Osteocyte (in vitro differentiated cells): ENCODE measurements at places on chromosomes 1 and 21. TPM values are rescaled to one million over a fixed set of nuclear protein-coding genes. Genes with fewer than 3 reads are reported as not detected.

- peak; percentile 69 for DNase-seq
- H3K27me3 ChIP-seq: peaks cover 10% of the 10 kb centered on the region
- no peak overlapping the region for H3K4me3 ChIP-seq
- H3K4me1 ChIP-seq: no peaks in the 10 kb centered on the region
- no peaks in the 10 kb centered on the region for H3K36me3 ChIP-seq
Measured at GRCh38 chr21:44415073-44416025, 40.0 kb upstream of the LRRC3 start.

DNA sequence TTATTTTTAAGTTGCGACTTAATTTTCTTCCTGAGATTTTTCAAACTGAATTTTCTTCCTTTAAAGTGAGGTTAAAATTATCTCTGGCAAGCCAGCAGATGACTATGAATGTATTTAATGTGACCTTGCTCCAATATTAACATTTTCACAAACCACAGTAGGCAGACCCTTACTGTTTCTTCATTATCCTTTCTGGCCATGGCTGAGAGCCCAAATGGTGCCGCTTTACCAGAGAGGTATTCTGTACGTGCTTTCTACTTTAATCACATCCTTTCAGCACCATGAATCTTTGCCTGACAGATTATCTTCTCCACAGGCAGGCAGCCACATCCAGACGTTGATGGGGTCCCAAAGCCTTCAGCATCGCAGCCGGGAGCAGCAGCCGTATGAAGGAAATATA is 129.6 kb downstream of the LRRC40 start:
- peaks cover 18% of the 10 kb centered on the region for H3K4me1 ChIP-seq
- no peak overlapping the region for H3K27ac ChIP-seq
- H3K4me3 ChIP-seq: no peak overlapping the region
- H3K27me3 ChIP-seq: peaks cover 2% of the 10 kb centered on the region
- no peak for DNase-seq

- no peak for DNase-seq
- no peak overlapping the region for H3K4me3 ChIP-seq
- H3K36me3 ChIP-seq: no peaks in the 10 kb centered on the region
- no peak overlapping the region for H3K27ac ChIP-seq
Measured at GRCh38 chr1:168504064-168504837, 39.5 kb downstream of the XCL2 start.

DNA sequence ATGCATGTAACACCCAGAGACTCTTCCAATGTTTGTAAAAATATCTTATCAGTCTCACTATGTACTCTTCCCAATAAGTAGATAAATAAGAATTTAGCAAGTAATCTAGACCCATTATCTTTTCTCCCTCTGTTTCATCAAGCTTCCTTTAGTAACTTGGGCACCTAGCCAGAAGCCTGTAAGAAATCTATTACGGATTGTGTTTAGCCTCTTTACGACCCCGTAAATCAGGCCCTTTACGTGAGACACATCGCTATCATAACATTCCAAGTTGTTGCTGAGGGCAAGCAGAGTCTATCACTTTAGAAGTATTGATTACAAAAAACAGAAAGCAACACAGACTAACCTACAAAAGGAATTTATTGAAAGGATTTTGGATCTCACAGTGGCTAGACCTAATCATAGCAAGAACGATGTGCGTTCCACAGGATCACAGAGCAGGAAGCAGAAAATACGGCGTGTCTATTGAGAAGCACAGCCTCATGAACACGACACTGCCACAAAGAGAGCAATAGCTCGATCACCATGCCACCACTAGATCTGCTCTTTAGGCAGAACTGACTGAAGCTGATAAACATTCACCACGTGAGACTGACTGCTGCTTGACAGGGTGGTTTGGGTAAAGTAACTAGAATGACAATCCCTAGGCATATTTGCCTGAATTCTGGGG is 922.1 kb downstream of the AMY1C start:
- H3K4me1 ChIP-seq: no peaks in the 10 kb centered on the region
- H3K27me3 ChIP-seq: no peaks in the 10 kb centered on the region
- no peak for DNase-seq
- H3K4me3 ChIP-seq: no peak overlapping the region
- H3K27ac ChIP-seq: no peak overlapping the region

DNA sequence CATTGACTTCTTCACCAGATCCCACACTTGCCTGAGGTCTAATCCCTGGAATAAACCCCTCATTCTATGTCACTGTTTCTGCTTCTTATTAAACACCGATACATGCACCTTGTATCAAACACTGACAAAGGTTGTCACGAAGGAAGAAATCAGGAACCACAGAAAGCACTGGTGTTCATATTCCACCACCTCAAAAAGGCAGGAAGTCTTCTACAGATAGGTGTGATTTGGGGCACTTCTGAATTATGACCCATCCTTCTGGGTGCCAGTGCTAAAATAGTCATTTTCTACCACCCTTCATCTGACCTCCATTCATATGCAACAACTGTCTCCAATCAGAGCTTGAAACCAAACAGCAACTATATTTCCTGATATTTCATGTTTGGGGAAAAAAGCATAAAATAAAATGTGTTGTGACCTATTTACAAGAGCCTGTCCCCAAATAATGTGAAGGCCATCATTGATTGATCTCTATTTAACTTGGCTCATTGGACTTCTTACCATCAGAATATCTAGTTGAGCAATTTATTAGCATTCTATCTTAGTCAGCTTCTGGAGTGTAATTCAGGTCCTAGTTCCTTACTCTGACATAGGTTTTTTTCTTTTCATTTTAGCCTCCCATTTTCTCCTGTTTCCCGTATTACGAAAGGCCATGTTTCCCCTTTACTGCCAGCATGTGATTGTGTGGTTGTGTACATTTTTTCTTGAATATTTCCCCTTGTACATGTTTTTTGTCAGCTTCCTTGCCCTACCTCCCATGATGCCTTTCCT is 43.1 kb downstream of the DUSP10 start:
- H3K4me1 ChIP-seq: peaks cover 2% of the 10 kb centered on the region
- no peak for DNase-seq

DNA sequence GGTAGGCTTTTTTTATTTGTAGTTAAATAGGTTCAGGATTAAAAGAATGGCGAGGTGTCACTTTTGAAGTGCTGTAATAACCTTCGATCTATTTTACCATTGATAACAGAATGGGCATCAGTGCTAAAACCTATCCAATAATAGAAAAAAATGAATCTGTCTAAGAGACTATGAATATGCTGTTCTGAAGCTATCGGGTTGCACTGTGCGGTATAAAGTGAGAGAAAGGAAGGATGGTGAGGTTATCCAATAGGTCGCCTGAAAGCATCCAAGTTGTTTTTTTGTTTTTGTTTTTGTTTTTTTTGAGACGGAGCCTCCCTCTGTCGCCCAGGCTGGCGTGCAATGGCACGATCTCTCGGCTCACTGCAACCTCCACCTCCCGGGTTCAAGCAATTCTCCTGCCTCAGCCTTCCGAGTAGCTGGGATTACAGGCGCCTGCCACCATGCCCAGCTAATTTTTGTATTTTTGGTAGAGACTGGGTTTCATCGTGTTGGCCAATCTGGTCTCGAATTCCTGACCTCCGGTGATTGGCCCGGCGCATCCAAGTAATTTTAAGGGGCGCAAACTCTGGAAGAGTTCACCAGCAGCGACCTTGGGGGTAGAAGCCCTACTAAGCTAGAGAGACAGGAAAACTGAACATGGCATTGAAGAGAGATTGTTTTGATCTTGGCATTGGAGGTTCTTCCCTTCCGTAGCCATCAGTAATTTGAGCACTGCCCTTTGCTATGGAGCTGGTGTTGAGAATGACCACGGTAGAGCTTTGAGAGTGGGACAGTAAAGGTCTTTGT is 8.7 kb upstream of the MDM4 start:
- H3K4me1 ChIP-seq: peaks cover 25% of the 10 kb centered on the region
- H3K36me3 ChIP-seq: no peaks in the 10 kb centered on the region
- no peaks in the 10 kb centered on the region for H3K27me3 ChIP-seq
- peak overlapping the region; percentile 98 for H3K27ac ChIP-seq

DNA sequence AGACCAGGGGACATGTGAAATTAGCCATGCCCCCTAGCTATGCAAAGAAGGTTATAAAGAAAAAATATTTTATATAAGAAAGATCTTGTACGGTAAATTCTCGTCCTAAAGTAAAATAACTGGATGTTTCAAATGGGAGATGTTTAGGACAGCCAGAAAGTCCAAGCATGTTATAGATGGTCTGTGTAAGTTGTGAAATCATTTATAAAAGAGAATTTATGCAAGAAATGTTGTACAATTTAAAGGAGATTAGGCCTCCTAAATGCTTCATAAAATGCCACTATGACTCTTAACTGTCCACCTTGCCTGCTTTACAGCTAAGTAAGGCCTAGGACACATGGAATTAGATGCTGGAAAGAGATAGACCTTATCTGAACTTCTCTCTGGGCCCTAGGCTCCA is 118.1 kb upstream of the POGK start:
- H3K4me3 ChIP-seq: no peak overlapping the region
- DNase-seq: no peak

GRCh38 chr1:165539306-165539705 is 4.5 kb upstream of the LRRC52 start:
- no peak for DNase-seq
- no peak overlapping the region for H3K4me3 ChIP-seq
- H3K27ac ChIP-seq: no peak overlapping the region
- peaks cover 13% of the 10 kb centered on the region for H3K27me3 ChIP-seq

GRCh38 chr1:203519053-203519840 is 25.3 kb downstream of the OPTC start:
- no peak overlapping the region for H3K27ac ChIP-seq
- DNase-seq: no peak
- H3K4me3 ChIP-seq: no peak overlapping the region
- H3K27me3 ChIP-seq: no peaks in the 10 kb centered on the region

- peaks cover 63% of the 10 kb centered on the region for H3K4me1 ChIP-seq
- no peaks in the 10 kb centered on the region for H3K27me3 ChIP-seq
- no peak overlapping the region for H3K27ac ChIP-seq
- no peak overlapping the region for H3K4me3 ChIP-seq
Measured at GRCh38 chr21:35561116-35561515, 499.2 kb downstream of the SETD4 start.

- DNase-seq: no peak
- no peak overlapping the region for H3K4me3 ChIP-seq
- H3K27ac ChIP-seq: no peak overlapping the region
- peaks cover 5% of the 10 kb centered on the region for H3K4me1 ChIP-seq
Measured at GRCh38 chr1:207239874-207240273, 81.6 kb upstream of the CD55 start.

- peaks cover 4% of the 10 kb centered on the region for H3K27me3 ChIP-seq
- H3K36me3 ChIP-seq: peaks cover 2% of the 10 kb centered on the region
- H3K4me1 ChIP-seq: no peaks in the 10 kb centered on the region
- no peak for DNase-seq
Measured at GRCh38 chr1:92126088-92126487, 45.9 kb downstream of the BTBD8 start.

DNA sequence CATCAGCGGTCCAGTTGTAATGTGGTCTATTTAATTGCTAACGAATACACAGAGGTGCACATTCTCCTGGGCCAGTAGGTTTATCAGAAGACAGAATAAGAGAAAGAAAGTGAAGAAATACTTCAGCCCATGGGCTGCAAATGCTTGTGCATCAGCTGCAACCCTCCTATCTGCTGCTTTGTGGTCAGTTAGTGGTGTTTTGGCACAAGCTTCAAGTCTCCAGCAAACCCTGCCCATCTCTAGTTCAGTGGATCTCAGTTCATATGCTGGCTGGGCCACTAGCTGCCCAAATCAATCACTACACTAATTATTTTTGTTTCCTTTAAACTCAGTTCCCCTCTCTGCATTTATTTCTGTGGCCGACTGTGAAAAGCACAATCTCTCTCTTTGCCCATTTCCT is 124.2 kb downstream of the KCNJ6 start:
- no peak for DNase-seq
- no peaks in the 10 kb centered on the region for H3K27me3 ChIP-seq
- no peak overlapping the region for H3K4me3 ChIP-seq

- peaks cover 13% of the 10 kb centered on the region for H3K4me1 ChIP-seq
- H3K36me3 ChIP-seq: peaks cover 6% of the 10 kb centered on the region
- no peak for DNase-seq
- H3K4me3 ChIP-seq: peak overlapping the region; percentile 83
Measured at GRCh38 chr1:150516616-150517015, 1.1 kb downstream of the FALEC start.

DNA sequence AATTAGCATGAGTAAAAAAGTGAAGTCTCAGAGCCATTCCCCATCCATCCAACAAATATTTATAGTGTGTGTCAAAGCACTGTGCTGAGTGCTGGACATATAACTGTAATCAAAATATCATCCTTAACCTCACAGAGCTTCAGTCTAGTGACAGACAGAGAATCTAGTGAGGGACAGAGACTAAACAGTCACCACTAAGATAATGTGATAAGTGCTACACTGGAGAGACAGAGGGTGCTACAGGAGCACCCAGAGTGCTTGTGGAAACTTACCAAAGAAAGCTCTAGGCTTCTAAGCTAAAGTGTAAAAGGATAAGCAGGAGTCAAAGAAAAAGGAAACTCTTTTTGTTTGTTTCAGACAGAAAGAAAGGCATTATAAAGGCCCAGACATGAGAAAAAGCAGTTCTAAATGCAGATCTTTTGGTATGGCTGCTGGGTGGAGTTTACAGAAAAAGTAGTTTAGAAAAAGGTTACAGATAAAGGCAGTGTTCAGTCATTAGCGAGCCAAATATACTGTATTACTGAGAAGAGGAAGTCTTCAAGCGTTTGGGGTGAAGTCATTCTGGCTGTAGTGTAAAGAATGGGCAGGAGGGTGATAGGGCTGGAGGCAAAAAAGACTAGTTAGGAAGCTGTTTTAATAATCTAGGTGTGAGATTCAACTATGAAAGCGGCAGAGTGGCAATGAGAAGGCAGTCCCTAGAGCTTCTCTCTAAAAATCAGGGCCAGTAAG is 83.8 kb downstream of the SCMH1 start:
- DNase-seq: no peak
- H3K4me3 ChIP-seq: no peak overlapping the region
- no peaks in the 10 kb centered on the region for H3K4me1 ChIP-seq
- no peak overlapping the region for H3K27ac ChIP-seq
- H3K27me3 ChIP-seq: no peaks in the 10 kb centered on the region
- peaks cover 4% of the 10 kb centered on the region for H3K36me3 ChIP-seq

- H3K4me1 ChIP-seq: no peaks in the 10 kb centered on the region
- no peak for DNase-seq
- no peaks in the 10 kb centered on the region for H3K36me3 ChIP-seq
- H3K4me3 ChIP-seq: peak within 1 kb of the TSS; percentile 61
- peak within 1 kb of the TSS; percentile 78 for H3K27ac ChIP-seq
Measured at GRCh38 chr1:109687641-109688499, at the start of gene GSTM1. Gene GSTM1, plus strand, starts transcription at chr1:109687817. Its CDS starts 57 bp downstream, at chr1:109687874.

- H3K36me3 ChIP-seq: peaks cover 2% of the 10 kb centered on the region
- no peak overlapping the region for H3K4me3 ChIP-seq
- no peak overlapping the region for H3K27ac ChIP-seq
- no peak for DNase-seq
- peaks cover 3% of the 10 kb centered on the region for H3K4me1 ChIP-seq
Measured at GRCh38 chr1:64570267-64570855, 100.4 kb downstream of the CACHD1 start.

The HAO2 gene
- not detected in 2 replicates for total RNA-seq

The DPH5 gene
- 49.1 and 51.7 TPM in 2 replicates for total RNA-seq

The LY9 gene
- total RNA-seq: not detected in 2 replicates

The NCMAP gene
- not detected in 2 replicates for total RNA-seq

The SMAP2 gene
- total RNA-seq: 12.7 TPM in 2 replicates

The CYP4A22 gene
- total RNA-seq: not detected in 2 replicates

The ANKRD34A gene
- 1.1 and 1.2 TPM in 2 replicates for total RNA-seq

The BGLAP gene
- 0.52 TPM in 1 of 2 replicates, not detected in the other for total RNA-seq

The PTCH2 gene
- total RNA-seq: 1.4 TPM in 2 replicates

The SFN gene
- total RNA-seq: not detected in 2 replicates

The ZNF593OS gene
- not detected in 2 replicates for total RNA-seq

The OR2T2 gene
- not detected in 2 replicates for total RNA-seq

The FCGR2B gene
- total RNA-seq: not detected in 2 replicates

The LCE2B gene
- not detected in 2 replicates for total RNA-seq

The DCST1 gene
- total RNA-seq: not detected in 2 replicates
